H1 (cell line): ENCODE measurements at places on chromosomes 5 and 9.
A peak's percentile ranks its signal among the peaks of the same experiment; 100 is the strongest.

DNA sequence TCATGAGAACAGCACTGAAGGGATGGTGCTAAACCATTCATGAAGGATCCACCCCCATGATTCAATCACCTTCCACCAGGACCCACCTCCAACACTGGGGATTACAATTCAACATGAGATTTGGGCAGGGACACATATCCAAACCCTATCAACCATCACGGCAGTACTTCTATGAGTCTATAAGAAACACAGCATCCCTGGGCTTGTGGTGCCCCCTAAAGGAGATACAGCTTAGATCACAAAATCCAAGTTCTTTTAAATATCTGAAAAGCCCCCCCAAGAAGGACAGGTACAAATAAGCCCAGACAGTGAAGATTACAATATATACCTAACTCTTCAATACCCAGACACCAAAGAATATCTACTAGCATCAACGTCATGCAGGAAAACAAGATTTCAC is 233.7 kb upstream of the ADRA1B start:
- DNase-seq = no peak

GRCh38 chr5:76867827-76868693 is 18.2 kb downstream of the S100Z start:
- peak; percentile 47 for DNase-seq

- DNase-seq = no peak
Measured at GRCh38 chr9:3337515-3338225, 188.1 kb downstream of the RFX3 start.

DNA sequence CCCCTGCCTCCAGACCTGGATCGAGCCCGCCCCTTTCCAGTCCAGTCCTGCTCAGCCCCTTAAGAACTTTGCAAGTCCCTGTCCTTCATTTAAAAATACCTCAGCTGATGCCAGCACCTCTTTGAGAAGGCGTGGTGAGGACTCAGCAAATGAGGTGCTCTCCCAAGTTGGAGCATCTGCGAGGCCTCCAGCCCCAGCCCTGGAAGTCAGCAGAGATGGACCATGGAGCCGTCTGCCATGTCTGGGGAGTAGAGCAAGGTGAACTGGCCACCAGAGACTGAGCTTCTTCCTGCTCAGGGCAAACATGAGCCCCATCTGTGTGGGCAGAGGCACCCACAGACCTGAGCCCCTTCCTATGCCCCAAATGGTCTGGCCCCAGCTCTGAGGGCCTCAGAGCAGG is 71.5 kb downstream of the UBE2QL1 start:
- no peak for DNase-seq
